ENCODE measurements at places on chromosomes 6 and 20. TPM values are rescaled to one million over a fixed set of nuclear protein-coding genes. Genes with fewer than 3 reads are reported as not detected.

- H3K27me3 ChIP-seq: peaks cover 13% of the 10 kb centered on the region
- H3K36me3 ChIP-seq: no peaks in the 10 kb centered on the region
- peaks cover 6% of the 10 kb centered on the region for H3K4me1 ChIP-seq
- H3K27ac ChIP-seq: no peak overlapping the region
- DNase-seq: no peak
These were observed 24.4 kb downstream of the ANGPT4 start for GRCh38 chr20:891706-892080.

DNA sequence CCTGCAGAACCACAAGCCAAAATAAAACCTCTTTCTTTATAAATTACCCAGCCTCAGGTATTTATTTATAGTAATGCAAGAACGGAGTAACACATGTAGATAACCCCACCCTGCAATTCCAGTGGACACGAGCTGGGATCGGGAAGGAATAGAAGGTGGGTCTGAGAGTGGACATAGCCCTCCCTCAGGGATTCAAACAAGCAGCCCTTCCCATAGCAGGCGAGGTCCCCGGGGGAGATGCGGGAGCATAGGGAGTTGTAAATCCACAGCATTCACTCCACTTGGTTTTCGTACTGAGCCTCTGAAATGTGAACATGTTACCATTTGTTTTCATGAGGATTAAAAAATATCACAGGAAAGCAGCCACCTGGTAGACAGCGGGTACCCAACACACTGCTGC lies 312.6 kb downstream of the CDH4 start:
- DNase-seq: no peak
- peaks cover 2% of the 10 kb centered on the region for H3K4me1 ChIP-seq
- no peak overlapping the region for H3K4me3 ChIP-seq
- no peak overlapping the region for H3K27ac ChIP-seq

Gene PKHD1
- not detected for total RNA-seq

GRCh38 chr20:23752019-23752418 lies 1.3 kb upstream of the CST1 start:
- H3K4me1 ChIP-seq: no peaks in the 10 kb centered on the region
- H3K4me3 ChIP-seq: no peak overlapping the region
- no peak overlapping the region for H3K27ac ChIP-seq
- no peak for DNase-seq
- peaks cover 28% of the 10 kb centered on the region for H3K27me3 ChIP-seq

- no peak overlapping the region for H3K4me3 ChIP-seq
- no peak for DNase-seq
- H3K4me1 ChIP-seq: peaks cover 3% of the 10 kb centered on the region
- H3K27me3 ChIP-seq: peaks cover 39% of the 10 kb centered on the region
- H3K27ac ChIP-seq: no peak overlapping the region
These were observed 3.6 kb upstream of the HSPA12B start for GRCh38 chr20:3728876-3729275.

DNA sequence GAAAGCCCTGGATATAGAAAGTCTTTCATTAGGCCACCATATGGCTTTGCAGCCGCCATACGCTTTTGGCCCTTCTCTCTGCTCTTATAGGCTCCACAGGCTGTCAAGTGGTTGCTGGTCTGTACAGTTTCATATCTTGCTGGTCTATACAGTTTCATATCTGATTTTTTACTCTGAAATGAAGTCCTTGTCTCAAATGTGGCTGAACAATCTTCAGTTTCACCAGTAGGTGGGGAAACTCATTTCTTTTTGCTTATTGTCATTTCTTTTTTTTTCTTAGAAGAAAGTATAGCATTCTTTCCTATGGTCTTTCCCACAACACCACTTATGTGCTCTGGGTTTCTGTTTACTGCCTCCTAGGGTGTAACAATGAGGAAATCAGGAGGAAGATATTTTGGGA lies 771.4 kb upstream of the MMS22L start:
- DNase-seq: no peak
- no peak overlapping the region for H3K4me3 ChIP-seq
- H3K27me3 ChIP-seq: no peaks in the 10 kb centered on the region
- no peaks in the 10 kb centered on the region for H3K4me1 ChIP-seq
- H3K36me3 ChIP-seq: no peaks in the 10 kb centered on the region

DNA sequence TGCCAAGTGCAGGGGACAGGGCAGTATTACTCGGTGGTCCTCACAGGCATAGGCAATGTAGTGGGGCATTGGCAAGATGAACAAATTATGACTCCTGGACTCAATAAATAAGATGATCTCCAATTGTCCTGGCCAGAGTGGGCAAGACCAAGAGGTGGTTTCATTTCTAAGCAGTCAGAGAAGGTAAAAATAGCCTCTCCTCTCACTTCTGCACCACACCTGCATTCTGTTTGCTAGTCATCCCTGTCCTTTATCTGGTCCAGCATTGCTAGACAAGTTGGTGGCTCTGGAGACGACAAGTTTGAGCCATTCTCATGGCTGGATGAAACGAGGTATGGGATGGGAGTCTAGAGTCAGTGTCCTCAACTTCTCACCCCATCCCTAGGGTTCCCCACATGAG lies 83.0 kb downstream of the BANF2 start:
- DNase-seq: no peak
- H3K27ac ChIP-seq: no peak overlapping the region
- H3K4me1 ChIP-seq: no peaks in the 10 kb centered on the region
- no peaks in the 10 kb centered on the region for H3K27me3 ChIP-seq

Gene HLA-DMB
- total RNA-seq: 23.0 TPM

GRCh38 chr6:165659945-165660856 lies 2.8 kb downstream of the PDE10A start:
- no peaks in the 10 kb centered on the region for H3K36me3 ChIP-seq
- H3K27me3 ChIP-seq: peaks cover 27% of the 10 kb centered on the region
- peaks cover 10% of the 10 kb centered on the region for H3K4me1 ChIP-seq
- no peak overlapping the region for H3K27ac ChIP-seq
- no peak for DNase-seq

Gene DLK2
- 1.2 TPM for total RNA-seq

GRCh38 chr6:508006-508405 lies 116.5 kb downstream of the IRF4 start:
- DNase-seq: no peak
- H3K4me1 ChIP-seq: peaks cover 63% of the 10 kb centered on the region
- peaks cover 11% of the 10 kb centered on the region for H3K36me3 ChIP-seq
- no peak overlapping the region for H3K27ac ChIP-seq

Gene NRM
- total RNA-seq: 2.4 TPM

Gene NKAPL
- total RNA-seq: 1.2 TPM

DNA sequence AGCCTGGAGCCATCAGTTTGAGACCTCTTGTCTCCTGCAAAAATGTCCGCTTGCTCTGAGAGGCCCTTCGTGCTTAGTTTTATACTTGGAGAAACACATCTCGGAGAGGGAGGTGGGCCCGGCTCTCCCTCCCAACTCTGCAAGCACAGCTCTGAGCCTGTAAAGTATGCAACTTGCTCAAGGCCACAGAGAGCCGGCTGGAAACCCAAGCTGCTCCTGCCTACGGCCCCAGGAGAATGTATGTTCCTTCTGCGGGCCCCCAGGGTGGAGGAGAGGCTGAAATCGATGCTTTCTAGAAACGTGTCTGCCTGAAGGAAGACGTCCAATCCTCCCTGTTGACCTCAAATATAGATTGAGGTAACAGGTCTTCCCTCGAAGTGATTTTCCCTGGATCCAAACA lies 205.4 kb downstream of the PREX1 start:
- no peak overlapping the region for H3K27ac ChIP-seq
- peaks cover 25% of the 10 kb centered on the region for H3K4me1 ChIP-seq
- no peak overlapping the region for H3K4me3 ChIP-seq
- peaks cover 8% of the 10 kb centered on the region for H3K36me3 ChIP-seq
- DNase-seq: no peak

- DNase-seq: no peak
- H3K27me3 ChIP-seq: peaks cover 6% of the 10 kb centered on the region
- no peak overlapping the region for H3K27ac ChIP-seq
- H3K36me3 ChIP-seq: no peaks in the 10 kb centered on the region
- no peaks in the 10 kb centered on the region for H3K4me1 ChIP-seq
These were observed 43.9 kb downstream of the FILIP1 start for GRCh38 chr6:75449630-75450206.

DNA sequence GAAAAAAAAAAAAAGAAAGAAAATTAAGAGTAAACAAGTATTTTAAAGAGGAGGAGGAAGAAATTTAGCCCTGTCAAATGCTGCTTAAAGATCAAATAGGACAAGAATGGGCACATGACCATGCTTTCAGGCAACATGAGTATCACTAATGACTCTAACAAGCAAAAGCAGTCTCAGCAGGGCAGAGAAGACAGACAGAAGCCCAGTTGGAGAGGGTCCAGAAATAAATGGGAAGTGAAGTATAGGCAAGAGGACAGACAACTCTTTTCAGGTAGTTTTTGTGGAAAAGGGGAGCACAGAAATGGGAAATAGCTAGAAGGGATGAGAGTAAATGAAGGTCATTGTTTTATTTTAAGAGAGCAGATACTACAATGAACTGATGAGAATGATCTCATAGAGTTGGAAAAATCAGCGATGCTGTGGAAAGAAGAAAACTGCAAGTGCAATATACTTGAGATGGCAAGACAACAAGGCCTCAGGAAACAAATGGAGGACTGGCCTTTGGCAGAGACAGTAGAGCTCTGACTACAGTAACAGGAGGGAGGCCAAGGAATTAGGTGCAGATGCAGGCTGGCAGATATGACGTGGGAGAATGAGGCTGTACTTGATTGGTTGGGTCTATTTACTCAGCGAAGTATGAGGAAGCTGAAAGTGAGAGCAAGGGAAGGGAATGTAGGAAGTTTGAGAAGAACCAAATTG lies 40.3 kb downstream of the KIF6 start:
- H3K4me3 ChIP-seq: no peak overlapping the region
- H3K27ac ChIP-seq: no peak overlapping the region
- peaks cover 13% of the 10 kb centered on the region for H3K27me3 ChIP-seq

Gene FRMD1
- not detected for total RNA-seq
